ENCODE measurements at places on chromosomes 6 and 20. TPM values are rescaled to one million over a fixed set of nuclear protein-coding genes. Genes with fewer than 3 reads are reported as not detected.

SLC22A16 gene
- 0.36 TPM for total RNA-seq

CD2AP gene
- total RNA-seq = 30.4 TPM

POPDC3 gene
- total RNA-seq = 32.6 TPM

FOXO3 gene
- total RNA-seq = 52.2 TPM

LPA gene
- not detected for total RNA-seq

ULBP3 gene
- total RNA-seq = 11.2 TPM

PARD6B gene
- total RNA-seq = 0.72 TPM

GRCh38 chr6:44100088-44100550 lies 27.1 kb downstream of the MRPL14 start:
- H3K27ac ChIP-seq = no peak overlapping the region
- DNase-seq = peak; percentile 86
- no peak overlapping the region for H3K4me3 ChIP-seq

- H3K4me3 ChIP-seq = no peak overlapping the region
- H3K27me3 ChIP-seq = peaks cover 62% of the 10 kb centered on the region
- H3K4me1 ChIP-seq = no peaks in the 10 kb centered on the region
- DNase-seq = peak; percentile 72
- H3K27ac ChIP-seq = no peak overlapping the region
Observed at GRCh38 chr20:37567671-37568588, 40.3 kb upstream of the BLCAP start.

- no peak overlapping the region for H3K27ac ChIP-seq
- H3K27me3 ChIP-seq = no peaks in the 10 kb centered on the region
- peaks cover 13% of the 10 kb centered on the region for H3K4me1 ChIP-seq
- DNase-seq = no peak
- H3K4me3 ChIP-seq = no peak overlapping the region
Observed at GRCh38 chr6:146855889-146856288, 257.1 kb downstream of the ADGB start.

DNA sequence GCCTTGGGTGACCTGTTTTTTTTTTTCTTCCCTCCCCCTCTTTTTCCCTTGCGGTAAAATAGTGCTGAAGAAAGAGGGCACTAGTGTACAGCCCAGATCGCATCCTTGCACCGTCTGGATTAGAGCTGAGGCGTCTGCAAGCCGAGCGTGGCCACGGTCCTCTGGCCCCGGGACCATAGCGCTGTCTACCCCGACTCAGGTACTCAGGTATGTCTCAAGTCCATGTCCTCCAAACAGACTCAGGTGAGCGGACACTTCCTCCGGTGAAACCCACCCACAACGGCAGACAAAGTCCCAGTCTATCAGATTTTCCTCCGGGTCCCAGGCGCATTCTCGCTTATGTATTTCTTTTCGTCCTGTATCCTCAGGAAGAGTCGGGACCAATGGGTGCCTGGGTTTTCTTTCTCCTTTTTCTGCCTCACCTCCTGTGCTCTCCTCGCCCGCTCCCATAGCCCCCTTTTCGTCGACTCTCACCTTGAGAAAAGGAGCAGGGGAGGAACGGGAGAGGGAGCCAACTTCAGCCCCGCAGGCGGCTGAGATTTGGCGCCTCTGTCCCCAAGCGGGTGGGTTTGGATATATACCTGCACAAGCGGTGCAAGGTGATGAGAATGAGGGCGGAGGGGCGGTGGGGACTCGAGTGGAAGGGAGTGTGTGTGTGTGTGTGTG lies 1.1 kb upstream of the GRM1 start:
- H3K36me3 ChIP-seq = no peaks in the 10 kb centered on the region
- H3K27ac ChIP-seq = no peak overlapping the region
- peak; percentile 56 for DNase-seq
- H3K4me1 ChIP-seq = no peaks in the 10 kb centered on the region

DNA sequence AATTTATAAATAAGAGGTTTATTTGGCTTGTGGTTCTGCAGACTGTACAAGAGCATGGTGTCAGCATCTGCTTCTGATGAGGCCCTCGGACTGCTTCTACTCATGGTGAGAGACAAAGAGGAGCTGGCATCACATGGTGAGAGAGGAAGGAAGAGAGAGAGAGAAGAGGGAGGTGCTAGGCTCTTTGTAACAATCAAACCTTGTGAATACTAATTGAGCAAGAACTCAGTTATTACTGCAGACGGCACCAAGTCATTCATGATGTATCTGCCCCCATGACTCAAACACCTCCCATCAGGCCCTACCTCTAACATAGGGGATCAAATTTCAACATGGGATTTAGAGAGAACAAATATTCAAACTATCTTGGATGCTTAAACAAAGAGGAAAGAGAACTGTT lies 6.3 kb upstream of the SIRPG start:
- H3K4me3 ChIP-seq = no peak overlapping the region
- H3K27me3 ChIP-seq = peaks cover 8% of the 10 kb centered on the region
- H3K27ac ChIP-seq = no peak overlapping the region
- no peaks in the 10 kb centered on the region for H3K4me1 ChIP-seq

DNA sequence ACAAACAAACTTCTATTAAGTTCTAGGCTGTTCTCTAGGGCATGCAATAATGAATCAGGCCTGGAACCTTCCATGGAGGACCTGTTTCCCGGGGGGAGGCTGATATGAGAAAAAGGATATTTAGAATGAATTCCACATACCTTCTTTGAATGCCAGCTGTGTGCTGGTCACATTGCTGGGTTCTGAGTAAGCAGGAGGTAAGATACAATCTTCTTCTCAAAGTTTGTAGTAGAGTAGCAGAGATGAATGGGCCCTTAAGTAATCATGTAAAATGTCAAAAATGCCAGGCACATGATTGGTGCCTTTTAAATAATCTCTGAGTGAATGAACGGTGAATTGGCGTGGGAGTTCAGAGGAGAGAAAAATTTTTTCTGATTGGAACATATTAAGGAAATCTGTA lies 47.4 kb downstream of the TGM2 start:
- peaks cover 25% of the 10 kb centered on the region for H3K4me1 ChIP-seq
- H3K4me3 ChIP-seq = no peak overlapping the region
- DNase-seq = no peak
- peak overlapping the region; percentile 72 for H3K27ac ChIP-seq
- H3K27me3 ChIP-seq = no peaks in the 10 kb centered on the region

DNA sequence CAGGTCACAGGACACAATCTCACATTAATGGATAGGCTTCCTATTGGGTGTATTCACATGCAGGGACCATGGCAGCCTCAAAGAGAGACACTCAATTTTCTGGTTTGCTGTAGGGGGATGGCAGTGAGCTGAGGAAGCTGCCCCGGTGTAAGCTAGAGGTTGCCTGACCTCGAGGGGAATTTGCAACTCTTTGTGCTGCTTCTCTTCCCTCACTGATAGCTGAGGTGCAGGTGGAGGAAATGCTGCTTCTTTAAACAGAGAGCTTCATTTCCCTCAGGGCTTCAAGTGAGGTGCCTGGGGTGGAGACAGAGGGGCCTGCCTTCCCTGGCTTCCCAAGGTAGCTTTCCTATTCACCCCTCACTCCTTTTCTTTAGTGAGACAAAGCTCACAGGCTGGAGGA lies 151.9 kb downstream of the CD83 start:
- H3K4me1 ChIP-seq = peaks cover 19% of the 10 kb centered on the region
- no peaks in the 10 kb centered on the region for H3K27me3 ChIP-seq
- no peak for DNase-seq
- no peak overlapping the region for H3K27ac ChIP-seq
- no peak overlapping the region for H3K4me3 ChIP-seq

- H3K4me3 ChIP-seq = no peak overlapping the region
- H3K27me3 ChIP-seq = no peaks in the 10 kb centered on the region
- no peak for DNase-seq
- no peaks in the 10 kb centered on the region for H3K4me1 ChIP-seq
- H3K27ac ChIP-seq = no peak overlapping the region
Observed at GRCh38 chr6:158344534-158344933, 32.3 kb downstream of the TULP4 start.

- H3K4me1 ChIP-seq = no peaks in the 10 kb centered on the region
- H3K4me3 ChIP-seq = no peak overlapping the region
- H3K27ac ChIP-seq = no peak overlapping the region
- H3K27me3 ChIP-seq = no peaks in the 10 kb centered on the region
- no peak for DNase-seq
Observed at GRCh38 chr6:76465410-76465809, 392.9 kb upstream of the IMPG1 start.

DNA sequence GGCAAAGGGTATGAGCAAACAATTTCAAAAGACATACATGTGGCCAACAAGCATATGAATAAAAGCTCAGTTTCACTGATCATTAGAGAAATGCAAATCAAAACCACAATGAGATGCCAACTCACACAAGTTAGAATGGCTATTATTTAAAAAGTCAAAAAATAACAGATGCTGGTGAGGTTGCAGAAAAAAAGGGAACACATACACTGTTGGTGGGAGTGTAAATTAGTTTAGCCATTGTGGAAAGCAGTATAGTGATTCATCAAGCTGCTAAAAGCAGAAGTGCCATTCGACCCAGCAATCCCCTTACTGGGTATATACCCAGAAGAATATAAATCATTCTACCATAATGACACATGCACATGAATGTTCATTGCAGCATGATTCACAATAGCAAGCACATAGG lies 6.7 kb upstream of the KHDC1L start:
- no peak overlapping the region for H3K27ac ChIP-seq
- H3K4me3 ChIP-seq = no peak overlapping the region
- DNase-seq = no peak
- H3K36me3 ChIP-seq = no peaks in the 10 kb centered on the region
- H3K4me1 ChIP-seq = peaks cover 20% of the 10 kb centered on the region

GRCh38 chr20:62637110-62637509 lies 5.2 kb upstream of the SLCO4A1 start:
- H3K27me3 ChIP-seq = peaks cover 63% of the 10 kb centered on the region
- DNase-seq = no peak
- no peak overlapping the region for H3K27ac ChIP-seq
- no peaks in the 10 kb centered on the region for H3K36me3 ChIP-seq
- H3K4me3 ChIP-seq = no peak overlapping the region

GRCh38 chr6:150685860-150686259 lies 86.2 kb downstream of the PLEKHG1 start:
- H3K36me3 ChIP-seq = no peaks in the 10 kb centered on the region
- no peak overlapping the region for H3K27ac ChIP-seq
- peaks cover 6% of the 10 kb centered on the region for H3K27me3 ChIP-seq
- no peak overlapping the region for H3K4me3 ChIP-seq
- no peak for DNase-seq

DNA sequence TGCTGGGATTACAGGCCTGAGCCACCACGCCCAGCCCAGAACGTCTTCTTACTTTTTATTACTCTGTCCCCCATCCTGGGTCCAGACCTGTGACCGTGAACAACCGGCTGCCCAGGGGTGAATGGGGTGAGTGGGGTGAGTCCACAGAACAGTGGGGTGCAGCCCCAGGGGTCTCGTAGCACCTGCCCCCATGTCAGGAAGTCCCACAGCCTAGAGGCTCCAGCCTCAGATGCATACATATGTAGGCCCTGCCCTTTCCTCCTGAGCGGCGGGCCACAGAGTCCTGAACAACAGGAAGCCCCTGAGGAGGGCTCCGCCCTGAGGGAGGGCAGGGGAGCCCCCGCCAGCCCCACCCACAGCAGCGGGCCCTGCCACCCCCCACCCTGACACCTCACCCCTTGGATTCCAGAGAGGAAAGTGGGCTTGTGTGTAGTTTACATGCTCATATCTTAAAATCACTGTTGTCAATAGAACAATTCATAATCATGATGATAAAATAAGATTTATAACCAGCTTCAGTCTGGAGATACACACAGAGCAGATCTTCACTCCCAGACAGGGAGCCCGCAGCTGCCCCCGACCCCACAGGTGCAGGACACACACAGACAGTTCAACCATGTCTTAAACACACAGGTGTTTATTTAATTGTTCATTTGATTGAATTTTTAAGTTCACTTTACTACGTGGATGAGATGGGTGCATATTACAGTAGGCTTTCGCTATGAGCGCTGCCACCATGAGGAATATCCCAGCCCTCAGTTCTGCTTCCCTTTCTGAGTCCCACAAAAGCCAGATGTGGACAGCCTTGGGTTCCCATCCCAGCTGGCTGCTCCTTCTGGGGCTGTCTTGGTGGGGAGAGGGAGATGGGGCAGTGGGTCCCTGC lies 12.4 kb upstream of the GMEB2 start:
- no peaks in the 10 kb centered on the region for H3K36me3 ChIP-seq
- peaks cover 4% of the 10 kb centered on the region for H3K27me3 ChIP-seq
- H3K27ac ChIP-seq = no peak overlapping the region
- no peak overlapping the region for H3K4me3 ChIP-seq
- no peak for DNase-seq

GRCh38 chr20:4099905-4100675 lies 84.7 kb upstream of the RNF24 start:
- no peak for DNase-seq
- peak overlapping the region; percentile 31 for H3K27ac ChIP-seq
- no peaks in the 10 kb centered on the region for H3K27me3 ChIP-seq
- H3K4me3 ChIP-seq = no peak overlapping the region

- H3K36me3 ChIP-seq = no peaks in the 10 kb centered on the region
- no peaks in the 10 kb centered on the region for H3K4me1 ChIP-seq
- no peak overlapping the region for H3K4me3 ChIP-seq
- H3K27me3 ChIP-seq = no peaks in the 10 kb centered on the region
- no peak overlapping the region for H3K27ac ChIP-seq
Observed at GRCh38 chr6:100188754-100189153, 194.7 kb upstream of the MCHR2 start.

GRCh38 chr20:828987-829386 lies 4.5 kb upstream of the FAM110A start:
- H3K4me1 ChIP-seq = peaks cover 13% of the 10 kb centered on the region
- H3K4me3 ChIP-seq = no peak overlapping the region
- peak overlapping the region; percentile 66 for H3K27ac ChIP-seq
- H3K27me3 ChIP-seq = no peaks in the 10 kb centered on the region
- no peak for DNase-seq

- H3K4me3 ChIP-seq = no peak overlapping the region
- H3K36me3 ChIP-seq = no peaks in the 10 kb centered on the region
- no peaks in the 10 kb centered on the region for H3K27me3 ChIP-seq
- no peak for DNase-seq
- peaks cover 29% of the 10 kb centered on the region for H3K4me1 ChIP-seq
- no peak overlapping the region for H3K27ac ChIP-seq
Observed at GRCh38 chr6:41717392-41717736, 18.0 kb downstream of the TFEB start.

- no peak overlapping the region for H3K27ac ChIP-seq
- H3K36me3 ChIP-seq = no peaks in the 10 kb centered on the region
- H3K27me3 ChIP-seq = peaks cover 5% of the 10 kb centered on the region
- H3K4me3 ChIP-seq = no peak overlapping the region
Observed at GRCh38 chr20:57532104-57532503, 7.2 kb upstream of the CTCFL start.

GRCh38 chr6:55704421-55704820 lies 125.4 kb upstream of the HMGCLL1 start:
- H3K36me3 ChIP-seq = no peaks in the 10 kb centered on the region
- no peak overlapping the region for H3K4me3 ChIP-seq
- H3K4me1 ChIP-seq = no peaks in the 10 kb centered on the region
- H3K27me3 ChIP-seq = no peaks in the 10 kb centered on the region
- DNase-seq = no peak

- peaks cover 45% of the 10 kb centered on the region for H3K4me1 ChIP-seq
- H3K27ac ChIP-seq = no peak overlapping the region
Observed at GRCh38 chr6:108736002-108736361, 112.2 kb upstream of the ARMC2 start.

GRCh38 chr6:111185954-111186353 lies 98.7 kb downstream of the SLC16A10 start:
- H3K27me3 ChIP-seq = peaks cover 9% of the 10 kb centered on the region
- no peaks in the 10 kb centered on the region for H3K4me1 ChIP-seq
- H3K36me3 ChIP-seq = no peaks in the 10 kb centered on the region
- H3K27ac ChIP-seq = no peak overlapping the region
- no peak overlapping the region for H3K4me3 ChIP-seq

GRCh38 chr6:11938285-11938890 lies 73.7 kb upstream of the HIVEP1 start:
- no peak for DNase-seq
- no peaks in the 10 kb centered on the region for H3K36me3 ChIP-seq
- H3K4me3 ChIP-seq = peak overlapping the region; percentile 39
- peaks cover 4% of the 10 kb centered on the region for H3K4me1 ChIP-seq
- H3K27ac ChIP-seq = no peak overlapping the region

All from osteoblast (primary cell).